Amniotic stem cell (primary cell): ENCODE measurements at places on chromosomes 1 and 21.

- DNase-seq: no peak
Observed at GRCh38 chr1:116434849-116435248, 61.8 kb downstream of the ATP1A1 start.

DNA sequence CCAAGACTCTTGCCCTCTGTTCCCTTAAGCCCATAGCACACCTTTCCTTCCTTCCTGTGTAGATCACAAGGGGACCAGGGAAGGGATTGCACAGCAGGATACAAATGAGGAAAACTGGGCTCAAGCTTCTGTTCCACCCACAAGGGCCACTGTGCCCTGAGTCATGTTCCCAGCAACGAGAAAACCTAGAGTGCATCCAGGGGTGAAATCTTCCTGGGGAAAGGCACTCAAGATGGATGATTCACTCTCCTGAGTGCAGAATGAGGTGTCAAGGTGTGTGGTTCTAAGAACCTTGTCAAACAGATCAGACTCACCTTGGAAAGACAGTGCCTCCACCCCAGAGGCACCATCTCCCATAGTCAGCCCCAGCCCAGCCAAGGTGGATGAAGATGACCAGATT is 40.7 kb upstream of the EYA3 start:
- DNase-seq: no peak

GRCh38 chr1:29416267-29417146 is 180.2 kb downstream of the PTPRU start:
- DNase-seq: no peak

- DNase-seq: no peak
Observed at GRCh38 chr1:152640351-152640750, 17.4 kb upstream of the LCE3A start.

- DNase-seq: no peak
Observed at GRCh38 chr1:193356249-193356648, 169.8 kb upstream of the B3GALT2 start.

- no peak for DNase-seq
Observed at GRCh38 chr1:58895082-58895481, 111.2 kb upstream of the JUN start.

GRCh38 chr1:48216941-48217340 is 5.6 kb upstream of the SLC5A9 start:
- no peak for DNase-seq

GRCh38 chr21:26815197-26815596 is 30.0 kb downstream of the ADAMTS1 start:
- DNase-seq: no peak
